ENCODE measurements at places on chromosomes 5 and 9. TPM values are rescaled to one million over a fixed set of nuclear protein-coding genes. Genes with fewer than 3 reads are reported as not detected.

RNF224 gene
- total RNA-seq = 0.95 TPM

STC2 gene
- 10.3 TPM for total RNA-seq

SV2C gene
- total RNA-seq = 0.20 TPM

PAEP gene
- not detected for total RNA-seq

STPG3 gene
- total RNA-seq = not detected

CYSTM1 gene
- total RNA-seq = 382 TPM

ISCA1 gene
- 34.6 TPM for total RNA-seq

GKAP1 gene
- 14.0 TPM for total RNA-seq

GLRA1 gene
- not detected for total RNA-seq

ESM1 gene
- total RNA-seq = 0.40 TPM
